ENCODE measurements at places on chromosomes 6 and 20.

GRCh38 chr20:47417245-47418068 lies 61.0 kb upstream of the ZMYND8 start:
- H3K4me1 ChIP-seq = peaks cover 17% of the 10 kb centered on the region
- H3K4me3 ChIP-seq = no peak overlapping the region
- H3K36me3 ChIP-seq = no peaks in the 10 kb centered on the region
- no peak for DNase-seq
- H3K27ac ChIP-seq = no peak overlapping the region
- 0 out of 2 replicates have a peak, but pooled peaks cover 3% of the 10 kb centered on the region for H3K27me3 ChIP-seq

- DNase-seq = peak; percentile 24
- H3K4me1 ChIP-seq = peaks cover 12% of the 10 kb centered on the region
- H3K36me3 ChIP-seq = peaks cover 18% of the 10 kb centered on the region
- peak overlapping the region; percentile 95 for H3K27ac ChIP-seq
These were observed 4.6 kb downstream of the TFAP2B start for GRCh38 chr6:50823094-50823920.

- H3K27me3 ChIP-seq = no peaks in the 10 kb centered on the region
- H3K4me3 ChIP-seq = no peak overlapping the region
- H3K36me3 ChIP-seq = no peaks in the 10 kb centered on the region
- no peak overlapping the region for H3K27ac ChIP-seq
These were observed 265.0 kb downstream of the ADGRG6 start for GRCh38 chr6:142566628-142567396.

GRCh38 chr6:158376631-158377081 lies 64.4 kb downstream of the TULP4 start:
- no peaks in the 10 kb centered on the region for H3K27me3 ChIP-seq
- peak overlapping the region; percentile 81 for H3K27ac ChIP-seq
- H3K36me3 ChIP-seq = 0 out of 2 replicates have a peak, but pooled peaks cover 2% of the 10 kb centered on the region
- no peak overlapping the region for H3K4me3 ChIP-seq
- DNase-seq = peak; percentile 95

DNA sequence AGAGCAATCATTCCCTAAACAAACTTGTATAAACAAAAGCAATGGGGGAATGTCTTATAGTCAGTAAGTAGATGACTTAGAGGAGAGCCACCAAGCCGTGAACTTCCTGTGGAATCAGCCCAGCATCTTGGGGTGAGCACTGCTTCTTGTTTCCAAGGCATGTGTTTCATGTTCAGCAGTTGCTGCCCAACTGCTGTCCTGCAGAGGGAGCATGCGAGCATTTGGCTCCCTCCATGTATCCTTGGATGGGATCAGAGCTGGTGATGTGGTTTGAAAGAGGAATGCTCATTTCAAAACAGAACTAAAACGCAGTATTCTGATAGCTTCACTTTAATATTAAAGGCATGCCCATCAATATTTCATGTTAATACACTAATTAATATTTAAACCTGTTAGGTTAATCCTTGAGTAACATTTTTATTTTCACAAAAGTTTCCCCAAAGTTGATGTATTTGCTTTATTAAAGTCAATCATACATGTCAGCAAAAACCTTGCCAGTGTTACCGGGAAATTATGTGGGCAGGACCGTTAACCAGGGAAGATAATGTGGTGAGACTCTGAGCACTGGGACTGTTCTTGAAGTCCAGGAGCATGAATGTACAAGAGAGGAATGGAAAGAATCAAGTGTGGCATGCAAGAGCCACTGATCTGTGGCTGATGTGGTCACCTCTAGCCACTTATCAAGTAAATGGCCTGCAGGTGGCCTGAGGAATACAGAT lies 172.1 kb upstream of the GGTLC1 start:
- H3K36me3 ChIP-seq = no peaks in the 10 kb centered on the region
- no peak overlapping the region for H3K27ac ChIP-seq
- H3K4me1 ChIP-seq = no peaks in the 10 kb centered on the region
- H3K4me3 ChIP-seq = no peak overlapping the region

GRCh38 chr6:127297502-127298070 lies 30.9 kb downstream of the RNF146 start:
- peaks cover 26% of the 10 kb centered on the region for H3K36me3 ChIP-seq
- H3K4me1 ChIP-seq = no peaks in the 10 kb centered on the region
- no peak for DNase-seq
- no peaks in the 10 kb centered on the region for H3K27me3 ChIP-seq

DNA sequence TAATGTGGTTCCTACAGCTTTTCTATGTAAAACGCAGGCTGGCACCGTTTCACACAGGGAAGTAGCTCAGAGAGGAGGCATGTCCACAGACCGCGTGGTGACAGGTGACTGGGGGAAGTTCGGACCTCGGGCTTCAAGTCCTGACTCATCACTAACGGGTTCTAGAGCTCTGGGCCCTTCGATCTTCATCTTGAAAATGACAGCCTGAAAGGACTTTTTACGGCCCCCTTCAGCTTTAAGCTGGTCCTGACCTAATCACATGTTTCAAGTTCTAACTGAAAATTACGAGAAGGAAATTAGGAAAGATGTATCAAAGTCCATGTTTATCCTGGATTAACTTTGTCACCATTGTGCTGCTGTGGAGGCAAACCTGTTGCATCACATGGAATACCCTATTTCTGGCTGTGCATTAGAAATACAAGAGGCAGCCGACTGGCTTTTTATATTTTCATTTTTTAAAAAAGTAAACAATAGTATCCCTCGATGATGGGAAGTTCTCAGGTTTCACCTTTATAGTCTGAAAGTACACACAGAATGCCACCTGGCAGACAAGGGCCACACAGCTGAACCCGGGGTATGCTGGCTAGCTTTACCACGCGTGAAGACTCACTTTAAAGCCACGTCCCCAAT lies 2.0 kb downstream of the MAN1A1 start:
- no peaks in the 10 kb centered on the region for H3K27me3 ChIP-seq
- H3K27ac ChIP-seq = no peak overlapping the region
- no peaks in the 10 kb centered on the region for H3K36me3 ChIP-seq
- no peaks in the 10 kb centered on the region for H3K4me1 ChIP-seq
- peak; percentile 25 for DNase-seq
